ENCODE measurements at places on chromosomes 4 and X.

DNA sequence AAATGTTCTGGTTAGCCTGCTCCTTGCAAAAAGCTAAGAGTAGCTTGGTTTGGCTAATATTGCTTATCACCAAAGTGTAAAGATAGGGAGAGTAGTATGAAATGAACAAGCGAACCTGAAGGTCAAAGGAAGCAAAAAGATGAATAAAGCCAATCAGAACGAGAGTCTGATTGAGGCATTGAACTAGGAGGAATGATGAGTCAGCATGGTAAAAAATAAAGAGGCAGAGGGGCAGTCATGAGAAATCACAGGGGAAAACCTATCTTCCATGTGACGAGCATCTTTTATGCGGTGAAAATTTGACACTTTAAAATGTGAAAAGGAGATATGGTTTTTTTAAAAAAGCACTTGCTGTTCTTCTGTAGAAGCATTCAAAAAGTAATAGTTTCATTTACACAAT is 533.7 kb downstream of the SPOCK3 start:
- DNase-seq = no peak

GRCh38 chr4:51895816-51896408 is 53.0 kb downstream of the DCUN1D4 start:
- DNase-seq = peak; percentile 23

GRCh38 chrX:37686369-37686995 is 891 bp downstream of the XK start:
- DNase-seq = no peak

- peak; percentile 13 for DNase-seq
Measured at GRCh38 chr4:77820649-77821561, 1.7 kb upstream of the CNOT6L start.

DNA sequence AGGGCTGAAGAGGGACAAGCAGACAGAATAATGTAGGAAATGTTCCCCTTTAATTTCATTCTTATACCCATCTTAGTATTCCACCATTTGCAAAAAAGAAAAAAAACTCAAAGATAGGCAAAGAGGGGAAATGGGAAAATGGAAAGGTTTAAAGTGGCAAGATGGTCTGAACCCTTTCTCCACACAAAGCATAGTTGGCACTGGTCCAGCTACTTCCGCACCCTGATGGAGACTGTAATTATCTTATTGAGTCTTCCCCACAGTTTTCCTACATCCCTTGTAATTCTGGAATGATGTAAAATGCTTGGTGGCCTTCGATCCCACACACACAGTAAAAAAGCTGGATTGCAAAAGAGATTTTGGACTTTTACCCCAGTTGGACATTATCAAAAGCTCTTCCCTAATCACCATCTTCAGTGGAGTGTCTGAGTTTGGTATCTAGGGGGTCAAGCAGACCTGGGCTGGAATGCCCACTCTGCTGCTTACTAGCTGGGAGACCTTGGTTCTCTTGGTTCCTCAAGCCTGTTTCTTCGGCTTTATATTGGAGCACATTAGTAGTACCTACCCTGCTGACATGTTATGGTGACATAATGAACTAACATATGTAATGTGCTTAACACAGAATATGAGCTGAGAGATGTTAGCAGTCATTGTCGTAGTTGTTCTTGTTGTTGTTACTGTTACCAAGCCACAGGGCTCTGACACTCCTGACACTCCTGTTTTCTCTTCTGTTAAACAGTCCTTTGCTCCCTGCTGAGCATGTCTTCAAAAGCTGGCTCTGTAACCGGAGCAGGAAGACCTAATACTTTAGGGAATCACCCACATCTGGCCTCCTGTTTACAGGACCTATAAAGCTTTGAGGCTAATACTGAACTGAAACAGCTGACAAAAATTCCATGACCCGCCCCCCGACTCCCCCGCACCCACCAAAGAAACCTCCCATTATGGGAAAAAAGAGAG is 4.7 kb downstream of the SRPX2 start:
- DNase-seq = no peak

- no peak for DNase-seq
Measured at GRCh38 chr4:123265443-123265842, 131.2 kb upstream of the SPRY1 start.

DNA sequence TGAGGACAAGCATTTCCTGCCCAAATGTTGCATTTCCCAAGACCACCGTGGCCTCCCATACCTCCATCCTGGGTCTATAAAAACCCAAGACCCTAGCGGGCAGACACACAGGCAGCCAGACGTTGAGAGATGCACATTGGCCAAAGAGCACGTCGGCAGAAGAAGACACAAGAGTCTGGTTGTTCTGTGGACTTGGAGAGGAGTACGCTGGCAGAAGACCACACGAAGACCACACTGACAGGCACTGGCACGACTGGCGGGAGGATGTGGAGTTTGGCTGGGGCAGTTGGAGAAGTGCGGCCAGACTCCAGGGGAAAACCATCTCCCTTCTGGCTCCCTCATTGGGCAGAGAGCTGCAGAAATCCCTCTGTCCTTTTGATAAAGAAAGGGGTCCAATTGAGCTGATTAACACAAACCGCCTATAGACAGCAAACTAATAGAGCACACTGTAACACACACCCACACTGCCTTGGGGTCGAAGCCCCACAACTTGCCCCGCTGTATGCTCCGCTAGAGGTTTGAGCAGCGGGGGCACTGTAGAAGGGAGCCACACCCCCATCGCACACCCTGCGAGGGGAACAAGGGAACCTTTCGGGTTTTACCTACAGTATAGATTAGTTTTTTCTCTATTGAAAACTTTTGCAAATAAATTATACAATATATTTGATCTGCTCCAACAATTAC is 376.7 kb upstream of the KLHL4 start:
- DNase-seq = no peak

DNA sequence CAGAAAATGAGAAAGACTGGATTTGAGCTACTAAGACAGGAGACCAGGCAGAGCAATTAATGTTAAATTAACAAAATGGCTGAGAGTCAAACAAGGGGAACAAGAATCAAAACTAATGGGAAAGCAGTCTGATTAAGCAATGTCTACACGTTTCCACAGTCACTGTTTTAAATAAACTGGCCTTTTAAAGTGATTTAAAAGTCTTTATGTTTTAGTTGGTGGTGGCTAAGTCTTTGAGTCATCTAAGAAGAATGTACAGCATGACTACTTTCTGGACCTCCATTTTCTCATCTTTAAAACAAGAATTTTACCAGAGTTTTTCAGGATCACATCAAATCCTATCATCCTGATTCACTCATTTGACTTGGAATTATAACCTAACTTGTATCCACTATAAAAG is 233.8 kb downstream of the ENOX2 start:
- no peak for DNase-seq

DNA sequence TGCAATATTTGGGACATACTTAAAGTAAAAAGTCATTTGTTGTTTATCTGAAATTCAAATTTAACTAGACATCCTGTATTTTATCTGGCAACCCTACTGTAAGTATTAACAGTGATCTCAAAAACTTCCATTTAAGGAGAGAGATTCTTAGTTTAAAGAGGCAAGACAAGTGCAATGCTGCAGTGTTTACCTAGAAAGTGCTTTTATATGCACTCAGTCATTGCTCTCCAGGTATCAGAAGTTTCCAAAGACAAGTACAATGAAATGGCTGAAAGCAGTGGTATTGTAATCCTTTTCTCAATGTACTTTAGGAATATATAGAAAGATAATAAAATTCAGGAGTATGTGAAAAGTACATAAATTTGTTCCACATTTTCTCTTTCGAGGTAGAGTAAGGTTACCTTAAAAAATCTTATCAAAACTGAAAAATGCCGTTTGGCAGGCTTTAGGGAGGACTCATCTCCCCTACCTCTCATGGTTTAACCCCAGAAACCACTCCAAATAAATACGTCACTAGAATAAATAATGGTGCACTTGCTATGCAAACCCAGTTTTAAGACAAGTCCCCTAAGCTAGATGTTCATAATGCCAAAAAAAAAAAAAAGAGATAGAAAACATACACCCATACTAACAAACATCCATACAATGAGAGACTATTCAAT is 45.7 kb downstream of the ELF2 start:
- no peak for DNase-seq

GRCh38 chr4:10061650-10062415 is 40.5 kb upstream of the SLC2A9 start:
- no peak for DNase-seq

GRCh38 chr4:1559896-1560650 is 124.0 kb downstream of the FAM53A start:
- no peak for DNase-seq

GRCh38 chr4:35939751-35940150 is 304.6 kb downstream of the ARAP2 start:
- no peak for DNase-seq

DNA sequence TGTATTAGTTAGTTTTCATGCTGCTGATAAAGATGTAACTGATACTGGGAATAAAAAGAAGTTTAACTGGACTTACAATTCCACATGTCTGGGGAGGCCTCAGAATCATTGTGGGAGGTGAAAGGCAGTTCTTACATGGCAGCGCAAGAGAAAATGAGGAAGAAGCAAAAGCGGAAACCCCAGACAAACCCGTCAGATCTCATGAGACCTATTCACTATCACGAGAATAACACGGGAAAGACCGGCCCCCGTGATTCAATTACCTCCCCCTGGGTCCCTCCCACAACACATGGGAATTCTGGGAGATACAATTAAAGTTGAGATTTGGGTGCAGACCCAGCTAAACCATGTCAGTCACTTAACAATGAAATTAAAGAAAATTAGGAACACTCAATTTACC is 499.1 kb downstream of the FSTL5 start:
- no peak for DNase-seq

DNA sequence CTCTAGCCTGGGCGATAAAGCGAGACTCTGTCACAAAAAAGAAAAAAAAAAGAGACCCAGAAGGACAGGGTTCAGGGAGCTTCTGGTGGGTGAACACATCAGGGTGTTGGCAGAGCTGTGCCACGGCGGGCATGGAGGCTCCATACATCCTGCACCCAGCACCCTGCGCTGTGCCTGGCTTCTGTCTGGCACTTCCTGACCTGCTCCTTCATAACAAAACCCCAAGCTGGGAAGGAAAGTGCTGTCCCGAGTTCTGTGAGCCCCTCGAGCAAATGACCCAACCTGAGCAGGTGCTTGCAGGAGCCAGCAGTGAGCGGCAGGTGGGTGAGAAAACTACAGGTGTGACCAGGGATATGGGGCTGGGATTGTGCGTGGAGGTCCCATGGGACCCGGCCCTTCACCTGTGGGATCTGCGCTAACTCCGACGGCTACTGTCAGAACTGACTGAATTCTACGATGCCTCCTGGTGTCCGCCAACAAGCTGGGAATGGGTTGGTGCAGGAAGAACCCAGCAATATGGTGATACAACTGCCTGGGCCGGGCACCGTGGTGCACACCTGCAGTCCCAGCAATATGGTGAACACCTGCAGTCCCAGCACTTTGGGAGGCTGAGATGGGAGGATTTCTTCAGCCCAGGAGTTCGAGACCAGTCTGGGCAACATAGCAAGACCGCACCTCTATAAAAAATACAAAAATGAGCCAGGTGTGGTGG is 18.9 kb downstream of the ASMTL start:
- DNase-seq = no peak

DNA sequence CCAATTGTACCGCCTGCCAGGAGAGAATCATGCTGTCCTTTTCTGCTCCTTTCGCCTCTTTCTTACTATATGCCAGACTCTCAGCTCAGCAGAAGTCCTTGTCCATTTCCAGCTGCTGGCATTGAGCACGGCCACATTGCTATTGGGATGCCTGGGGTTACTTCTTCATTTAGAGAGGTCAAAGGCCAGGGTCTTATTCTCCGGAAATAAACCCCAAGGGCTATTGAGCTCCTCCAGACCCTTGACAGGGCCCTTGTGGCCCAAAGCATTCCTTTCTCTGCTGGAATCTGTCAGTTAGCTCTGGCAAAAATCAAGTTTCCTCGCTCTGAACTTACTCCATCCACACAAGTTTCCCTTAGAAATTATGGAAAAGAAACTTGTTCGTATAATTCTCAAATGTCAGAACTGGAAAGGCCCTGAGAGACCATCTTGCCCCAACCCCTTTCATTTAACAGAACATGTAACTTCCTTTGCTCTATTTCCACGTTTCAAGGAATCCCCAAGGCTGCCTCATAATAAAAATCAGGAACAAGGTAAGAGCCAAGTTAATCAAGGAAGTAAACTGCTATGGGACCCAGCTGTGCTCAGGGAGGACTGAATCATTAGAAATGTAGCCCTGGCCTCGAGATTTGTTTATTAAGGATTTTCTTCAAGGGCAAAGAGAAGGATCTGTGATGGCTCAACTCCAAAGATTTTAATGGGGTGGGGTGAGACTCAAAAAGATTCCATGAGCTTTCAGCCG is 11.8 kb downstream of the AKAP4 start:
- no peak for DNase-seq

GRCh38 chr4:43718369-43718768 is 730.2 kb downstream of the KCTD8 start:
- DNase-seq = no peak

GRCh38 chrX:65697915-65698796 is 30.7 kb downstream of the MSN start:
- DNase-seq = no peak

GRCh38 chrX:148771440-148771839 is 271.0 kb downstream of the AFF2 start:
- DNase-seq = peak; percentile 66

- DNase-seq = no peak
Measured at GRCh38 chr4:117326091-117326490, 240.7 kb upstream of the TRAM1L1 start.

DNA sequence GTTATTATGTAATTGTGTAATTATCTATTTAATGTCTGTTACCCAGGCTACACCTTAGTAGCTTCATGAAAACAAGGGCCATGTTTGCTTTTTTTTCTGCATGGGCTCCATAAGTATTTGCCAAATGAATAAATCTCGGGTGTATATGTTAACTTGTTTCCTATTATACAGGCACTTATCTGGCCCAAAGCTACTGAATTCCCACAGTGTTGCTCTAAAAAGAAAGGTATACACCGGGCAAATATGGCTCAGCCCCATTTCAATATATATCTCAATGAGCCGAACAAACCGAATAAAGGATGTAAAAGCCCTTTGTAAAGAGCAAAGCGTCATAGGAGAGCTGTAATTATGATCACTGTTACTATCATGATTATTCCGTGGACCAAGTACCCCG is 767 bp downstream of the PAQR3 start:
- no peak for DNase-seq

GRCh38 chr4:26185436-26185835 is 135.4 kb upstream of the RBPJ start:
- no peak for DNase-seq

DNA sequence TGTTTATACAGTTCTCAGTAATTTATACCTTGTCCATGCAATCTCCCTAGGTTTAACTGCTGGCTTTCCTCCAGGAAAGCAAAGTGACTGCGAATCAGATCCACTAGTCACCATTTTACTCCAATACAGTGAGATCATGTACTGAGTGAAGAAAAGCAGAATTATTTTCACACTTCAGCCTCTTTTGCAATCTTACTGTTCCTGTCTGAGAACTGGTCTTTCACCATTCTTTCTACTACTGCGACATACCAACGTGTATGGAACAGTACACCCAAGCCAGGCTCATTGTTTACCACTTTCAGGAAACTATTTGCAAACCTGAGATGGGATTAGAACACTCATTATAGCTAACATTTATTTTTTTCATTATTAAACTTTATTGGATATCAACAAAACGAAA is 8.0 kb upstream of the MSL3 start:
- no peak for DNase-seq

- DNase-seq = no peak
Measured at GRCh38 chrX:22742174-22742573, 257.6 kb upstream of the DDX53 start.

Data from NCI-H1694 treated with DMSO at 0.1 percent for 48 hours (cell line).